Esophagus squamous epithelium (tissue), 5 donors: ENCODE measurements at places on chromosomes 12 and 14. TPM values are rescaled to one million over a fixed set of nuclear protein-coding genes. Genes with fewer than 3 reads are reported as not detected.

The CLBA1 gene
- 7.6 TPM for total RNA-seq

DNA sequence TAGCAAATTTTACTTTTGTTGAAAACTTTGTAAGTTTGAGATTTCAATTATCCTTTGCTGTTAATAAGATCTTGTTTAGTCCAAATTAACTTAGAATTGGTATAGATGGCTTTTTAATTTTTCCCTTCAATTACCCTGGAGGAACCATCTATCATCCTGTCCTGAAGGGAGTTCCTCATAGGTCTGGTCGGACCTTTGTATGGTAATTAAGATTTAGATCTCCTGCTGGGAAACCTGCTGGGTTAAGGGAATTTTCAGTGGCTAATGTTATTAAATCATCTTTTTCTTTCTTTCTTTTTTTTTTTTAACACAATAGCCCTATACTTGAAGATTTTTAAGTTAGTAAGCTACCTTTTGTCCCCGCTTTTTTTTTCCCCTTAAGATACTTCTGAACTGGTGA is 63.0 kb upstream of the PRMT8 start:
- DNase-seq, result no peak

GRCh38 chr12:54980341-54980740 is 4.2 kb downstream of the TESPA1 start:
- DNase-seq, result no peak

The SCYL2 gene
- 29.7 TPM for total RNA-seq

The PLEKHG7 gene
- total RNA-seq, result not detected

- DNase-seq, result no peak
Measured at GRCh38 chr12:104263580-104264358, 39.8 kb upstream of the EID3 start.

The IL23A gene
- total RNA-seq, result 2.8 TPM

DNA sequence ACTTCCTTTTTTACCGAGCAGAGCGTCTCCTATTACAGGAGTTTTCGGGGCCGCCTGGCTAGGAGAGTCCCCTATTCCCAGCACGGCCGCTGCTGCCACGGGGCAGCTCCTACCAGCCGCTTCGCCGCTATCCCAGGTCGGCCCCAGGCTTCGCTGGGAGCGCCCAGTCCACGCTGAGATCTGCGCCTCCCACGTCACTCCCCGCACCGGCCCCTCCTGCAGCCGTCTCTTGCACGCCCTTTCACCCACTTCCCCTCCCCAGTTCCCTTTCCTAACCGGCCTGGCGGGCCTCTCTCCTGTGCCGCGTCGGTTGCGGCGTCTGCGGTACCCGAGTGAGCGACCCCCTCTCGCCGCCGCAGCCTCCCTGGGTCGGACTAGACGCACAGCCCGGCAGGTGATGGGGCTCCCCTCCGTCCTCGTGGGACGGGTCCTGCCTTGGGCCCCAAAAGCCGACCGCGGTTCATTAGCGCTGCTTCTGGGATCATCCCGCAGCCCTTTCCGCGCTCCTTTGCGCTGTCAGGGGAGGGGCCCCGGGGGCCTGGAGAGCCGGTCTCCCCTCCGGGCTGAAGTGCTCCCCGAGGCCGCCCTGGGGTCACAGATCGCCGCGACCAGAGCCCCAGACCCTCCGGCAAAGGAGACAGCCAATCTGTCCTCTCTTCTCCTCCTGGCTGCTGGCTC is 1318.4 kb downstream of the TMEM121 start:
- DNase-seq, result no peak
